ENCODE measurements at places on chromosomes 4 and X.

- DNase-seq = no peak
Observed at GRCh38 chrX:137565318-137565904, 516 bp upstream of the ZIC3 start.

- no peak for DNase-seq
Observed at GRCh38 chr4:20487852-20488251, 212.4 kb upstream of the PACRGL start.

- DNase-seq = no peak
Observed at GRCh38 chr4:66032571-66032970, 362.3 kb upstream of the EPHA5 start.

GRCh38 chr4:173397604-173398003 is 1.3 kb downstream of the SCRG1 start:
- DNase-seq = no peak

- no peak for DNase-seq
Observed at GRCh38 chr4:125043486-125043885, 271.3 kb upstream of the FAT4 start.

Measured in Daoy (cell line).